ENCODE measurements at places on chromosomes 1 and 21.

- no peak for DNase-seq
Observed at GRCh38 chr21:35819134-35819533, 241.2 kb downstream of the SETD4 start.

DNA sequence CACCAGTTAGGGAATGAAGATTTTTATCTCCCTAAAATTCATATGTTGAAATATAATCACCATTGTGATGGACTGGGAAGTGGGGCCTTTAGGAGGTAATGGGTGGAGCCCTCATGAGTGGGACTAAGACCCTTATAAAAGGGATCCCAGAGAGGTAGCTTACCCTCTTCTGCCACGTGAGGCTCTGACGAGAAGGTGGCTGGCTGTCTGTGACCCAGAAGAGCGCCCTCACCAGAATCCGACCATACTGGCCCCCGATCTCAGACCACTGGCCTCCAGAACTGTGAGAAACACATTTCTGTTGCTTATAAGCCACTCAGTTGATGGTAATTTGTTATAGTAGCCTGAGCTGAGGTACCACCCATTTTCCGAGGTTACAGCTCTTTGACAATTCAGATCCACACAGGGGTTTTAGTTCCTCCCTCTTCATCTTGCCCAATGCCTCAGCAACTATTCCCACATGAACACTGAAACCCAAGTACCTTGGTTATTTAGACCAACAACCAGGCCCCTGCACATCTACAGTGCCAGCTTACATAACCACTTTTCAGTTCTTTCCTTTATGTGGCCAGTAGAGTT, 27.6 kb upstream of the HUNK start:
- DNase-seq, result no peak

DNA sequence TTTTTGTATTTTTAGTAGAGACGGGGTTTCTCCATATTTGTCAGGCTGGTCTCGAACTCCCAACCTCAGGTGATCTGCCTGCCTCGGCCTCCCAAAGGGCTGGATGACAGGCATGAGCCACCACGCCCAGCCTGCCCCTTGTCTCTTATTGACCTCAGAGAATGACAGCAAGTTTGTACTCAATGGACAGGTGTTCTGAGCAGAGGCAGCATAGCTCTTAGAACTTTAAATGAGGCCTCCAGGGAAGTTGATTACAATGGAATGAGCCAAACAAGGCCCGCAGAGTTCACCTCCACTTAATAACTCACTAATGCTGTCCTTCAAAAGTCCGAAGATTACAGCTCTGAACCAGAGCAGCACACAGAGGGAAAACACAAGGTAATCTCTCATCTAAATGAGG, 10.9 kb downstream of the TMPRSS2 start:
- DNase-seq, result no peak

DNA sequence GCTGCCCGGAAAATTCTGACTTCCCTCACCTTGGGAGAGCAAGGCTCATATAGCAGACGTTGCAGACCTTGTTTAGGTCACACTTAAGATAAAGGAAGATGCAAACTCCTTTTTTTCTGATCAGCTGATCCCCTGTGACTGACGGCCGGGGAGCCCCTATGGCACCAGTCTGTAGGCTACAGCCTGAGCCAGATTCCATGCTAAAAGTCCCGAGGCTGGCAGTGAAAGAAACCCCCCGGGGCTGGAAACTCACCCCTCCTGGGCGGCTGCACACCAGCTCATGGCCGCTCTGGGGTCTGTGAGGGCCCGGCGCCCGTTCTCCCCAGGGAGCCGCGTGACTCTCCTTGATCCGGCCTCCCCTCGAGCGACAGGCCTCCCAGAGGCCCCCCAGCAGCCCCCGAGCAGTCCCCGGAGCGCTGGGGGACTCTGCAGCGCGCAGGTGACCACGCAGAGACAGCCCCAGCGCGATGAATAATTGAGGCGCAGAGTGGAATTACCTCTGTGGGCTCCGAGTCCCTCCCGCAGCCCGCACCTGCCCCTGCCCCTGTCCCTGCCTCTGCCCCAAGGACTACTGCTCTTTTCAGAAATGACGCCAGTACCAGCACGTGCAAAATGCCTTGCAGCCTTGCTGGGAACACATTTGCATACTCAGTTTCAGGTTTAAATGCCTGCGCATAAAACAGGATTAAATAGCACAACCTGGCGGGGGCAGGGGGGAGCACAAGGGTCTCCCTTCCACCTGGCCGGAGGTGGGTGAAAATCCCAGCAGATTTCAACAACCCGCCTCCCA, 62.6 kb upstream of the CLDN14 start:
- DNase-seq, result no peak

- no peak for DNase-seq
Observed at GRCh38 chr1:62625415-62625814, 28.1 kb downstream of the ANGPTL3 start.

- no peak for DNase-seq
Observed at GRCh38 chr1:201552941-201553351, 14.0 kb downstream of the NAV1 start.

DNA sequence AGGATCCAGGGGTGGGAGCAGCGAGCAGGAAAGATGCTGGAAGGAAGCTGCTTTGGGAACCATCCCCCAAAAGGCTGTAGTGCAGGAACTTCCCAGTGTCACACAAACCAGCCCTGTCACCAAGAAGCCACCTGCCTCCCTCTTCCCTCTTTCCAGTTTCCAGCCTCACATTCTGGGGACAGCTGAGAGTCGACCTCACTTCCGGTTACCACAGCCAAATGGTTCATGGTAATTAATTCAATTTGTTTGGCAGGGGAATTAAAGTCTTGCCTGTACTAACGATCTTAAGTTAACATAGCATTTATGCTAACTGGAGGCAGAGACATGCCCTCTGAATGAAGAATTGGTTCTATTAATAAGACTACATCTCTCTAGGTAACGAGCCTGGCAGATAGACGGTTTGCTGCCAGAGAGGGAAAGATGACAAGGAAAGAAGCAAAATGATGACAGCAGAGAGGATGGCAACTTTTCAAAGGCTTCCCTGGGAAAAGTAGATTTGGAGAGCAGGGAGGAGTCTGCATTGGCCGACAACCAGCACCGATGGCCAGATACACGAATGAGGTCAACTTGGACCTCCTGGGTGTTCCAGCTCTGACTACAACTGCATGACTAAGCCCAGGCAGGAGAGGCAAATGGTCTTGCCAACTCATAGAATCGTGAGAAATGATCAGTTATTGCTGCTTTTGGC, 64.1 kb downstream of the TMCO4 start:
- DNase-seq, result no peak

DNA sequence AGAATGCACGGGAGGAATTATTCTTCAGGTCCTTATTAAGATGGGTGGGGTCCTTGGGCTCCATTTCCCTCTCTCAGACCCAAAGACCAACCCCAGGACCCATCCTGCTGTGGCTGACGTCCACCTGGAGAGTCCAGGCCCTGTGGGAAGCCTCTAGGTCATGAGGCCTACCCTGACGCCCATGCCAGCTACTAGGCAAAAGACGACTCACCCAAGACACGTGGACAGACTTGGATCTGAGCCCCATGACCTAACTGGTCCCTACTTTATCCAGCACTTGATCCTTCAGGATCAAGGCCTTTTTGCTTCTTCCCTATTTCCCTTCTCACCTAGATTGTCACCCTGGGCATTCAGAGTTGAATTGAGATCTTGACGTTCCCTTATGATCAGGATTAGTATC, 56.0 kb upstream of the CASZ1 start:
- no peak for DNase-seq

- DNase-seq, result no peak
Observed at GRCh38 chr1:11475748-11476147, 3.2 kb upstream of the DISP3 start.

All from CD4-positive, alpha-beta T cell treated with Interleukin-2 at 100 ng/mL for 4 hours (primary cell).